ENCODE measurements at places on chromosomes 5 and 9.

DNA sequence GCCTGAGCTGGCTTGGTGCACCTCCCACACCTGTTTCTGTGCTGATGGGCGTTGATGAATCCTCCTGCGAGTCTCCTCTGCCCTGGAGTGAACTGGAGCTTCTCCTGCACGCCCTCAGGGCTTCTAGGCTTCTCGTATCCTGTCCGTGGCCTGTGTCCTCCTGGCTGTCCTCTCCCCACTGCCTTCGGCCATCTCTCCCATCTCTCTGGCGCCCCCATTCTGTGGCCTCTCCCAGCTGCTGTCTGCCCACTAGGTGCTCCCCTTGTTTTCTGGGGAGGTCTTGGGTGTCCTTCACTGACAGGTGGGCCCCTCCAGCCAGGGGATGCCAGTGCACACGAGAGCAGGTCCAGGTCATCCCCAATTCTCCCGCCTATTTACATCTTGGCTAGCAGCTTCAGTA lies 28.8 kb downstream of the AHRR start:
- DNase-seq = no peak

GRCh38 chr5:135094339-135095051 lies 60.5 kb upstream of the PITX1 start:
- no peak for DNase-seq

- no peak for DNase-seq
Observed at GRCh38 chr9:5493679-5494511, 16.4 kb upstream of the PDCD1LG2 start.

DNA sequence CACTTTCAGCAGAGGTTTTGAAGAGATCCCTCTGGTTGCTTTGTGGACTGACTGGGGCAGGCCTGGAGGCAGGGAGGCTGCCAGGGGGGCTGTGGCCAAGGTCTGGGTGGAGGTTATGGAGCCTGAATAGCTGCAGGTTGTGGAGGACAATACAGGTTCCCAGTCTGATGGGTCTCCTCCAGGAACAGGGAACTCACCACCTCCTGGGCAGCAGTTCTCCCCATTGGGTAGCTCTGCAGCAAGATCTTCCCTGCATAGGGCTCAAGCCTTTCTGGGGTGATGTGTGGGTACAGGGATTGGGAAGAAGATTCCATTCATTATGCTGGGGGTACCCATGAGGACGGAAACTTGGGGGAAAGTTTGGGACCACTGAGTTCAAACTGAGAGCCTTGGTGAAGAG lies 6.8 kb downstream of the AQP3 start:
- DNase-seq = no peak

GRCh38 chr5:83313436-83313835 lies 158.1 kb upstream of the VCAN start:
- DNase-seq = no peak

DNA sequence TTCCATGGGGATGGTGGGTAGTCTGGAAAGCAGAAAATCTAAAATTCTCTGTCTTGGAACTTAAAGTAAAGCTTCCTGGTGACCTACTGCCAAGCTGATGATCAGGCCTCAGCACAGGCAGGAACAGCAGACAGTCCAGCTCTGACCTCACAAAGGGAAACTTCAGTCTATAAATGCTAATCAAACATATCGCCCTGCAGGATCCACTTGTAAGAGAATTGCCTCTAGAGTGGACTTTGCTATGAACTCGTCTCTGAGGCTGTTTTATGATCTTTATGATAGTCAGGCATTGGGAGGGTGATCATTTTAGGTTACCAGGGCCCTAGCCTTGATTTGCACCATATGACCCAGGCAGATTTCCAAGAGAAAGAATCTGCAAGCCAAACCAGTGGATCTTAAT lies 67.6 kb upstream of the SELENOP start:
- no peak for DNase-seq

All from stimulated activated CD8-positive, alpha-beta memory T cell treated with anti-CD3 and anti-CD28 coated beads, Interleukin-15, amount 100 ng/mL, for 24 hours (primary cell).